ENCODE measurements at places on chromosomes 16 and 17.

DNA sequence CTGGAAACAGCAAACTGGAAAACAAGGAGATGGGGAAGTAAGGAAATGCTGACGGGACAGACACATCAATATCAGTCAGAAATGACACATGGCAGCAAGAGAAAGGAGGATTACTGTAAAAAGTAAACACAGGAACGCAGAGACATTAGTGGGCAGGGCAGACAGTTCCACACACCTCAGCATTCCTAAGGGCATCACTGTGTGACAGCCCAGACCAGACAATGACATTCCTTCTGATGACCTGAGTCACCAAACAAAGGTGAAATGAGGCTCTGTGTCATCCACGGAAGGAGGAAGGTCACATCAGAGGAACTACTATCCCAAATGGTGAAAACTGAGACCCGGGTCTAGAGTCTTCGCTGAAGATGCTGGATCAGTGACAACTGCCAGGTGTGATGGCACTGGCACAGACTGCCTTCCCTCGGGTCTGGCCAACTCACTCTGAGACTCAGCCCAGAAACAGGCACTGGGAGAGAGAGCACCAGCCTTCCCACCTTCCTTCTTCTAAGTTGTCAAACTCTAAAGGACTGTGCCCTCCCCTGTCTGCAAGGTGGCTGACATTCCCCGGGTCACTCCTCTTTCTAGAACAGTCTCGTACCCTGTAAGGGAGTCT is 36.7 kb downstream of the TK2 start:
- DNase-seq, result no peak

- no peak for DNase-seq
These were observed 62.6 kb downstream of the PRKCA start for GRCh38 chr17:66364990-66365490.

DNA sequence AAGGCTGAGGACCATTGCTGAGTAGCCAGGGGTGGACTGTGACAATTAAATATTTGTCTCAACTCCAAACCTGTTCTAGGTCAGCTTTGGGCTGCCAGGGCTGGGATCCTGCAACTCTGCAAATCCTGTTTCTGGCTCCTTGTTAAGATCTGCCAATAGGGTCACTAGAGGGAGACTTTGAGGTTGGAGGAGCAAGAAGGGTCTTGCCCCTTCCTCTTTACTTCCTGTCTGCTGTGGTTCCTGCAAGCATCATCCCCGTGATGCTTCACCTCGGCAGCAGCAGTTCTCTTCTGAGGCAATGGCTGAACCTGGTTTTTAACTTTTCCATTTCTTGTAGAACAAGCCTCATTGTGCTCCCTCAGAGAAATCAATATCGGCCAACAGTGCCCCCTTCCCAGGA is 124.6 kb downstream of the IRX5 start:
- DNase-seq, result no peak

GRCh38 chr17:31544186-31544585 is 152.7 kb downstream of the RAB11FIP4 start:
- no peak for DNase-seq

DNA sequence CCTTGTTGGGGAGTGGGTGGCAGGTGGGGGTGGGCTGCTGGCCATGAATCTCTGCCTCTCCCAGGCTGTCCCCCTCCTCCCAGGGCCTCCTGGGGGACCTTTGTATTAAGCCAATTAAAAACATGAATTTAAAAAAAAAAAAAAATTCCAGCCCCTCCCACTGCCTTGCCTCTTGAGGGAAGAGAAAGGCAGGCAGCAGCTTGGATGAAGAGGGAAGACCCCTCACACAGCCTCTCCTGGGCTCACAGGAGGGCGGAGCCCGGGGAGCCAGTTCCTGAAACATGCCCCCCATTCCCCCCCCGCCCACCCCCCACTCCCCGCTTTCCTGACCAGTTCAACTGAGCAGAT is 1.8 kb upstream of the TCAP start:
- DNase-seq, result no peak

DNA sequence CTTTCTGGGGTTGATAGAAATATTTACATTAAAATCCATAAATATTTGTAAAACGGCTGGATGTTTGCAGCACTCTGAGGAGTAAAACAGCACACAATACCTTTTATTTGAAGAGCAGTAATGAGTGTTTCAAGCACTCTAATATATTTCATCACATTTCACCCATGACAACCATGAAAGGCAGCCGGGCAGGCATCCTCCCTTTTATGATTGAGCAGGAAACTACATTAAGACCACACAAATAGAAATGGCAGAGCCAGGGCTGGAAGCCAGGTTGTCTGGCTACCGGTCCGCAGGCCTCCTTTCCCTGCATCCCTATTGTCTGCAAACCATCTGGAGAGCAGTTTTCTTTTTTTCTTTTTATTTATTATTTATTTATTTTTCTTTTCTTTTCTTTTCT is 23.1 kb upstream of the GPRC5C start:
- DNase-seq, result peak; percentile 78

DNA sequence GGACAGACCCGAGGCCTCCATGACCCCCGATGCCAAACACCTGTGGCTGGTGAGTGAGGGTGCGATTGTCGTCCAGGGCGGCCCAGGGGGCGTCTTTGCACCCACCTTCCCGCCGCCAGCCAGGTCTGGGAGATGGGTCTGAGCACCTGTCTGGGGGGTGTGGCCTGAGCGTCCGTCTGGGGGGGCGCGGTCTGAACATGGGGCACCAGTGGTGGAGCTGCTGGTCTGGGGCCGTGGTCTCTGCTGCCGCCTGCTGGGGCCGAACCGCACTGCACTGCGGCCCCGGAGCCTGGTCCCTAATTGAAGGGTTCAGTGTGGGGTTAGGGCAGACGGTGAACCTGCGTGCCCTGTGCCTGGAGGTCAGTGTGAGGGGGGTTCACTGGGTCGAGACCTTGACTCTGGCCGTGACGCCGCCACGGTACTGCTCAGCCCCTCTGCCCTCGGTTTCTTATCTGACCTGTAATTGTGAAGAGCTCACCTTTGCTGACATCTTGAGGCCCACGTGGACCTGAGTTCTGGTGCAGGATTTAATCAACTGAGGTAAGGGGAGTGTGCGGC is 12.6 kb upstream of the TCF25 start:
- peak; percentile 16 for DNase-seq

DNA sequence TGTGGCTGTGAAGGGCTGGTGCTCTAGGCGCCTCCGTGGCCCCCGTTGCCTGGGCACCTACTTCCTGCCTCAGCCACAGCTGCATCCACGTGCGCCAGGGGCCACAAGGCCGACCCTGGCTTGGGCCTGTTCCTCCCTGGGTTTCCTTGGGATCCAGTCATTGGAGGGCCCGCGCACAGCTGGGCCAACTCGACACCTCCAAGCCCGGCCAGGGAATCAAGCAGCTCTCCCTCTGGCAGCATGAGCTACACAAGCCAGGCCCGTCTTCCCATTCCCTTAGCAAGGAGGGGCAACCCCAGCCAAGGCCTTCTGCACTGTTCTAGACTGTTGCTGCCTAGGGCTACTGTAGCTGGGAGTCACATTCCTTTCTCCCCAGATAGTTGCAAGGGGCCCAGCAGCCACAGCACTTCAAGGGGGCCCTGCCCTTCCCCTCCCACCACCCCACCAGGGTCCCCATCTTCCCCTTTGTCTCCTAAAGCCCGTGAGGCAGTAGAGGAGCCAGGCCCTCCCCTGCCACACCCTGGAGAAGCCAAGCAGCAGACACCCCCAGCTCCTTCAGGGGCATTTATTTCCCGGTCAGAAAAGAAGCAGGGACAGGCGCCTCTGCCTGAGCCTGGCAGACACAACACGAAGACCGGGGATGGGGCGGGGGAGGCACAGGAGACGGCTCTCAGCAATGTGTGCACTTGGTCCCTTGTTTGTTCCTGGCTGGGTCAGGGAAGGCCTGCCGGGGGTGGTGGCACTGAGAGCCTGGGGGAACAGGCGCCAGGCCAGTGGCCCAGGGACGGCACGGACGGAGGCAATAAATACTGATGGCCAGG is 3.8 kb downstream of the ARHGDIA start:
- peak; percentile 17 for DNase-seq

DNA sequence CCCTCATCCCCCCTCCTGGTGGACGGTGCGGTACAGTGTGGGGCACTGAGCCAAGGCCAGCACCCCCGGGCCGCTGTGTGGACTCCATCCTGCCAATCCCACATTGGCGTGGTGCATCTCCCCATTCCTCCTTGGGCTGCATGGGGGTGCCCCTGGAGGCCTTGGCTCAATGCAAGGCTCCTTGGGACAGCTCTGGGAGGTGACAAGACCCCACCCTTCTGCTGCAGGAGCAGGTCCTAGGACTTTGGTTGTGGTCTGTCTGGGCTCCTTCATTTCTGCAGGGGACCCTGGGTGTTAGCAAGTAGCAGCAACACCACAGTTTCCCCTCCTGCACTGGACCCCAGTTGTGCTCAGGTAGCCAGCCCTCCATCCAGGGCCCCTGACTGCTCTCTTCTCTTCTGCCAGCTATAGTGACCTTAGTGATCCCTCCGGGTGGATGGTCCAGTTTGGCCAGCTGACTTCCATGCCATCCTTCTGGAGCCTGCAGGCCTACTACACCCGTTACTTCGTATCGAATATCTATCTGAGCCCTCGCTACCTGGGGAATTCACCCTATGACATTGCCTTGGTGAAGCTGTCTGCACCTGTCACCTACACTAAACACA is 1.3 kb downstream of the PRSS21 start:
- DNase-seq, result no peak

DNA sequence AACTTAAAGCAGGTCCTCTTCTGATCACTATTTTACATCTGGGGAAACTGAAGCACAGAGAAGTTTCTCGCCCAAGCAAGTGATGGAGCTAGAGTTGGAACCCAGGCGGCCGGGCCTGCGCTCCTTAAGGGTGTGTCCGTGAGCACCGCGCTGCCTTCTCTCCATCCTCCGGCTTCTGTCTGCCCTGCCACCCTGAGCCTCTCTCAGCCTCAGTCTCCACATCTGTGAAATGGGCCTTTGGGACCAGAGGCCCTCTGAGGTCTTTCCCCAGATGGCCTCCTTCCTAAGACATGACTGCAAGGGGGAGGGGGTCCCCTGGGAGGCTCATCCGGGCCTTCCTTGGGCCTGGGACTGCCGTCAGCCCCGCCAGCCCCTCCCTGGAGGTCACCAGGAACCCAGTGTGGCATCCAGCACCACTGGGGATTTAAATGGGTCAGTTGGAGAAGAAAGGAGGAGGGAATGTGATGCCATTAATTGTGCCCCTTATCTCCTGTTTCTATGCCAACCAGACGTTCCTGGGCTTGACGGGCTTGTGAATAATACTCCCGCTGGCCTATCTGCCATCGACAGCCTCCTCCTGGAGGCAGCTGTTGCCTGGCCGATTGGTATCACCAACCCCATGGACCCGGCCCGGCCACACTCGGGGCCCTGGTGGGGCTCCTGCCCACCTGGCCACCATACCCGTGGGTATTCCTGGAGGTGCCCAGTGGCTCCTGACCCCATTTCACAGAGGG is 5.1 kb downstream of the ZFPM1 start:
- DNase-seq, result no peak

- DNase-seq, result no peak
These were observed 1.4 kb upstream of the NDRG4 start for GRCh38 chr16:58498341-58499091.

- DNase-seq, result peak; percentile 71
These were observed 160.9 kb upstream of the CDH5 start for GRCh38 chr16:66205287-66206231.

GRCh38 chr16:86037999-86038925 is 139.3 kb downstream of the IRF8 start:
- DNase-seq, result no peak

DNA sequence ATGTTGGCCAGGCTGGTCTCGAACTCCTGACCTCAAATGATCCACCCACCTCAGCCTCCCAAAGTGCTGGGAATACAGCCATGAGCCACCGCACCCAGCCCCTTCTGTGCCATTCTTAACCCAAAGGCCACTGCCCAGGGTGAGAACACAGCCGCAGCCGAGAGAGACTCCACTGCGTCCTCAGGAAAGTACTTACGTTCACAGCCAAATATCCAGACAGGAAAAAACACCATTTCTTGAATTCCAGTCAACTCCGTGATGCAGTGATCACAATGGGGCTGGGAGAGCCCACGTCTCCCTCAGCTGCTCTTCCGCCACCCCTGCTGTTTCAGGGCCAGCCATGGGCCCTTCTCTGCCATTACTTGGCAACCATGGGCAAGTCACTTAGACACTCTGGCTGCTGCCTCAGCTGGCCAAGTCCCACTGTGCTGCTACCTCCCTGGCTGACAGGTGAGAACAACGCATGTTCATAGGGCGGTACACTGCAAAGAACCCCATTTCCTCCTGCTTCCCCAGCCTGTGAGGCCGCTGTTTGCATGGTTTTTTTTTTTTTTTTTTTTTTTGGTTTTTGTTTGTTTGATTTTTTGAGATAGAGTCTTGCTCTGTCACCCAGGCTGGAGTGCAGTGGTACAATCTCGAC is 4.3 kb downstream of the CDIP1 start:
- DNase-seq, result no peak

- no peak for DNase-seq
These were observed 10.7 kb downstream of the PDK2 start for GRCh38 chr17:50105811-50106210.

DNA sequence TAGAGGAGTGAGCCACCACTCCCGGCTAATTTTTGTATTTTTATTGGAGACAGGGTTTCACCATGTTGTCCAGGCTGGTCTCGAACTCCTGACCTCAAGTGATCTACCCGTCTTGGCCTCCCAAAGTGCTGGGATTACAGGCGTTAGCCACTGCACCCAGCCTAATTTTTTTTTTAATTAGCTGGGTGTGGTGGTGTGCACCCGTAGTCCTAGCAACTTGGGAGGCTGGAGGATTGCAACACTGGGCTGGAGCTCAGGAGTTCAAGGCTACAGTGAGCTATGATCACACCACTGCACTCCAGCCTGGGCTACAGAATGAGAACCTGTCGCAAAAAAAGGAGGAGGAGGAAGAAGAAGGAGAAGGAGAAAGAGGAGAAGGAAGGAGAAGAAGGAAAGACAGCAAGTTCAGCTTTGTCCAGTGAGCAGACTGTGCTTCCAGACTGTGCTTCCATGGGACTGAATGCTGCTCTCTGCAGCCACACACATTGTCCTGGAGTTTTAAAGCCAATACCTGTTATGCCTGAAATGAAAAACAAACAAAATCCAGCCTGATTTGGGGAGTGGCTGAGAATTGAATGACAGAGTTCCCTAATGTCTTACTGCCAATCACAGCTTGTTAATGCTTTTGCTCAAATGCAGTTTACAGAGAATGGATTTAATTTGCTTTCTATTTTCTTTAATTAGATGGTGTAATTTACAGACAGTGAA is 2.8 kb upstream of the TNFRSF13B start:
- peak; percentile 38 for DNase-seq

DNA sequence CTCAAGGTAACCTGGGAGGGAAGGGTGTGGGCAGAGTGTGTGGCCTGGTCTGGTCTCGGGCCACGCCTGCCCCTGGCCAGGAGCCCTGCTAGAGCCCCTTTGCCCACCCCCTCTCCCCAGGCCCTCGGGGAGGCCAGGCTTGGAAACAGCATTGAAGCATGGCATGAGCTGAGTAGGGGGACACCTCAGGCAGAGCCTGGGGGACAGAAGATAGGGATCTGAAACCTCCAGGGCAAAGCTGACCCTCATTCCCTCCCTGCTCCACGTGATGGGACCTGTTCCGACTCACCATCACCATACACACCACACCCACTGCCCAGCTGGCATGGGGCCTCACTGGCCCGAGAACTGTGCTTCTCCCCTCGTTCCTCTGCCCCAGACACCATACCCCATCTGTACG is 2.5 kb downstream of the RFNG start:
- DNase-seq, result no peak

GRCh38 chr16:67236563-67237395 is 9.8 kb downstream of the TMEM208 start:
- DNase-seq, result peak; percentile 4
